Caco-2 (cell line): ENCODE measurements at places on chromosomes 16 and 17.

- no peak for DNase-seq
Observed at GRCh38 chr17:29623283-29623647, 553 bp upstream of the CORO6 start.

DNA sequence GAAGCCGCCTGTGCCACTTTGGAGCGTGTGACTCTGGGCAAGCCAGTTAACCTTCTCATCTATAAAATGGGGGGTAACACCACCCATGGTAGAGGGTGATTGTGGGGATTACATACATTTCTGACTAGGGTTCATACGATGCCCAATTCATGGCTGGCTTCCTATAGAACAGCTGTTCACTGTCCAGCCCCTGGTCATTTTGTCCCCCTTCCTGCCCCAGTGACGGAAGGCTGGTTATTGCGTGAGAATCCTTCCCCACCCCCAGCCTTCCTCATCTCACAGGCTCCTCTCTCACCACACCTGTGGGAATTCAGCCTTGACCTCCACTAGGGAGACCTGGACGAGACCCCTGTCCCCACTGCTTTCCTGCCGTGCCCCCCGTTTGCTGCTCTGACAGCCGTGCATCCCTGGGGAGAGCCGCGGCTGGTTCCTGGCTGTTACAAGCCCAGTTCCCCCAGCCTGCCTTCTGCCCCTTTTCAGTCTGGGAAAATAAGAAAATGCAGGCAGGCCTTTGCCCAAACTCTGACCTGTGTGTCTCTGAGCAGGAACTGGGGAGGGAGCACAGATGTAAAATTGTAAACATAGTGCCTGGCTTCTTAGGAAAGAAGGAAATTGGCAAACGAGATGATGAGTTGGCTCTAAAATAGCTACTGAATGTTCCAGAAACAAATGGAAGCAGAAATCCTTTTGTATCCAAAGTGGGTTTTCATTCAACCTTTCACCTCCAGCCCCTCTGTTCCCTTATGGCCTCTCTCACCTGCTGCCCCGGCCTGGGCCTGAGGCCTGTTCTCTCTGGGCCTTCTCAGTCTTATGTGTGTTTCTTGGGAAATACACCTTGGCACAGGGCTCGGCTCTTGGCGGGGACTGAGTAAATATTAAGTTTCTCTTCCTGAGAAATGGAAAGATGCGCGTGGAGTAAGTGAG lies 67.3 kb downstream of the OR1D5 start:
- no peak for DNase-seq

DNA sequence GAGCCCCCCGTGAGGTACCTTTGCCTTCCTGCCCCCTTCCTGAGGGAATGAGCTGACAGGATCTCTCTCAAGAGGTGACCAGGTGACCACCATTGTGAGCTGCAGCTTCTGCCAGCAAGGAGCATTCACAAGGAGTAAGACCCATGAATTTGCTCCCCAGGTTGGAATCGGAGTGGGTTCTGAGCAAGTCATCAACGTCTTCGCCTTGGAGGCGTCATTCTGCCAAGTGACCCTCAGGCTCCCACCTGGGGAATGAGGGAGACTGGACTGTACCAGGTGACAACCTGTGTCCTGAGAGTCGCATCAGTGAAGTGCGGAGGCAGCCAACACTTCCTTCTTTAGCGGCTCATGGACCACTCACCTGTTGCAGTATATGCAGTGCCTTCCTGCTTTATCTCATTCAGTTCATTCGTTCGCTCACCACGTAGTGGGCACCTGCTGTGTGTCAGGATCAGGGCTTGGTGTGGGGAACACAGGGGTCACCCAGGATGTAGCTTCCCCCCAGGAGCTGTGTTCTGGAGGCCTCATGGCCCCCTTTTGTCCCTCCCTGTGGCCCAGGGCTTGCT lies 22.8 kb downstream of the WSCD1 start:
- DNase-seq: no peak

DNA sequence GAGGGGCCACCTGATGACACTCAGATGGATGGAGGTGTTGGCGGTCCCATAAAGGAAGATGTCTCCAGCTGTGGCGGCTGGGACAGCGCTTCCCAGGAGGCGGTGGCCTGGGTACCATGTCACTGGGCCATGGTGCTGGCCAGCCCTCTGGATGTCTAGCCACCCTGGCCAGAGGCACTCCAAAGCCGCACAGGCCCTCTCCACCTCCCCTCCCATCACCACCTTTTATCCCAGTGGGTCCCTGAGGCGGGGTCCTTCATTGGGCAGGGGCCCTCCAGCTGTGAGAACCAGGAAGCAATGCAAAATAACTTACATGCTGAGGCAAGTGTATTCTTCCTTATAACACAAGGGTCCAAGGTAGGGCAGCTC lies 23.1 kb downstream of the RAB11FIP4 start:
- no peak for DNase-seq

GRCh38 chr17:45848868-45849535 lies 4.3 kb downstream of the SPPL2C start:
- no peak for DNase-seq

- DNase-seq: no peak
Observed at GRCh38 chr17:15885770-15886169, 59.2 kb upstream of the ADORA2B start.

DNA sequence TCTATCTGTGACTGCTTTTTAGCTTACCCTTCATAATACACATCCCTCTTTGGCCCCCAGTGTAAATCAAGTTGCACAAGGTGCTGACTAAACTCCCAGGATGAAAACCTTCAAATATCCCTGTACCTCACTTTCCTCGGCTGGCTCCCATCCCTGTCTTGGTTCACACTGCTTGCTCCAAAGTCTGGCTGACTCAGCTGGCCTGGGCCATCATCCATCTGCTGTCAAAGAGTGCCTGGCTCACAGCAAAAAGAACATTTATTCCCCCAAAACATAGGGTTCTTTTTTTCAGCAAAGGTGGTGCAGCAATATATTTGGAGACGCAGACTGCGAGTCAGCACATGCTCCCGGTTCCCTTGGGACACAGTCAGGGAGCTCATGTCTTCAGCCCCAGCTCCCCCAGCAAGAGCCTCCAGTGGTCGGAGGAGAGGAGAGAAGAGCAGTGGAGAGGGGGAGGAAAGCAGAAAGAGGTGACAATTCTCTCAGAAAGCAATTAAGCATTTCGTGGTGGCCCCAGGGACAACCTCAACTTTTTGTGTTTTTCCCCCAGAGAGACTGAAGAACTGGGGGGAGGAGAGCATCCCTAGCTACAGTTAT lies 26.1 kb downstream of the GPR142 start:
- DNase-seq: no peak

GRCh38 chr17:39996800-39997199 lies 16.2 kb downstream of the PSMD3 start:
- DNase-seq: no peak

DNA sequence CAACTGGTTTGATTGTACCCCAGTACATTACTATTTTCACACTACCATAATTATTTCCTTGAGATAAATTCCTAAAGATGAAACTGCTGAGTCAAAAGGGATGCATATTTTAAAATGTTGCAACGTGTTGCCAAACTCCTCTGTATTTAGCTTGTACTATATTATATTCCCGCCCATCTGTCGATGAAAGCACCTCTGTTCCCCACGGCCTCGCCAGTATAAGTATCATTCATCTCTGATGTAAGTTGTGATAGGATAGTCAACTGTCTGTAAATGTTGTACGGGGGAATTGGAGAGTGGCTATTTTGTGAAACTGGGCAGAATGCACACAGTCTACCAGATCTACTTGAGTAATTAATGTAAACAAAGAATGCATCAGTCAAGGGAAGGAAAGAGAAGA lies 47.7 kb upstream of the TNRC6A start:
- no peak for DNase-seq

DNA sequence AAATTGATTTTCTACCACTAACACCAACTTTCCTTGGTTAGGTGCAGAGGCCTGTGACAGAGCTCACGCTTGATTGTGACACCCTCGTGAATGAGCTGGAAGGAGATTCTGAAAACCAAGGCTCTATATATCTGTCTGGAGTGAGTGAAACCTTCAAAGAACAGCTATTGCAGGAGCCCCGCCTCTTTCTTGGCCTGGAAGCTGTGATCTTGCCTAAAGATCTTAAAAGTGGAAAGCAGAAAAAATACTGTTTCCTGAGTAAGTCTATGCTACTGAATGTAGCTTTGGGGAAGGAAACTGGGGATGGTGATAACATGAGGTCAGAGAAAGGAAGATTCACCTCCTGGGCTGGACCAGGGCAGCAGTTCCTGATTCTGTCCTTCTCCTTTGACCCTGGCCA lies 38.3 kb downstream of the REXO5 start:
- DNase-seq: no peak

- peak; percentile 11 for DNase-seq
Observed at GRCh38 chr17:489758-490329, 137.2 kb upstream of the RPH3AL start.

GRCh38 chr17:17841601-17842025 lies 4.8 kb upstream of the SREBF1 start:
- no peak for DNase-seq

- no peak for DNase-seq
Observed at GRCh38 chr17:14033166-14033565, 36.1 kb upstream of the COX10 start.

DNA sequence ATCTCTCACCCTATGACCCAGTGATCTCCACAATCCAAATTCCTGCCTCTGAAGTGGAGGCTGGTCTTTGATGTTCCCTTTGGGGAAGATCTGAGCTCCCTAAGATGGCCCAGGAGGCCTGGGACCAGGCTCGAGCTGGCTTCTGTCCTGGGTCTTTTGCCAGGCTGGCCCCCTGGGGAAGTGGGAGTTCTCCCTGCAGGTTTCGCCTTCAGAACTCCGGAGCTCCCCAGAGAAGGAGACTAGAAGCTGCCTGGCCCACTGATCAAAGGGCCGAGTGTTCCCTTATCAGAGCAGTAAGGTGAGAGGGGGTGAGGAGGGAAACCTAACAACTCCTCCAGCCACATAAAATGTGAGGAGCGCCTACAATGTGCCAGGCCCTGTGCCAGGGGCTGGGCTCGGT lies 147.1 kb downstream of the IRF8 start:
- DNase-seq: no peak

DNA sequence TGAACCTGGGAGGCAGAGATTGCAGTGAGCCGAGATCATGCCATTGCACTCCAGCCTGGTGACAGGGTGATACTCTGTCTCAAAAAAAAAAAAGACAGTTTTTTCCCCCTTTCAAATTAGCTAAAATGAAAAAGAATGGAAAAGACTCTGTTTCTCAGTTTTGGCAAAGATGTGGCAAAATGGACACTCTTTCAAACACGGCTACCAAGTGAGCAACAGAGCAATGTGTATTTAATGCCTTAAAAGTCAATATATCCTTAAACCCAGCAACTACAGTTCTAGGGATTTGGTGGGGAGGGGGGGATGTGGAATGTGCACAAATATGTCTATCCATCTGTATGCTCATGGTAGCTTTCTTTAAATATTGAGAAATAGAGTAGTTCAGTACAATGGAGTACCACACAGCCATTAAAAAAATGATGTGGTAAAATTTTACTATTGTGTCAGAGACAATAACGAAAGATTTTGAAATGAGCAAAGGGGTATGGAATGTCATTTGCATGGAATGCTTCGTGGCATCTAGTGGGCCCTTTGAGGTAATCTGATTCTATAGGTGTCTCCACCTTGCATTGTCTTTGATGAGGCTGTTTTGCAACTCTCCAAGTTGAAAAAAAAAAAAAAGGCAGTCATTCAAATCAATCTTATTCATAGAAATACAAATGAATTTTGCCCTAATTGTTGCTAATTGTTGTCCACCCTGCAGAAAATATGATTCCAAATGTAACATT lies 108.1 kb downstream of the AXIN2 start:
- no peak for DNase-seq

DNA sequence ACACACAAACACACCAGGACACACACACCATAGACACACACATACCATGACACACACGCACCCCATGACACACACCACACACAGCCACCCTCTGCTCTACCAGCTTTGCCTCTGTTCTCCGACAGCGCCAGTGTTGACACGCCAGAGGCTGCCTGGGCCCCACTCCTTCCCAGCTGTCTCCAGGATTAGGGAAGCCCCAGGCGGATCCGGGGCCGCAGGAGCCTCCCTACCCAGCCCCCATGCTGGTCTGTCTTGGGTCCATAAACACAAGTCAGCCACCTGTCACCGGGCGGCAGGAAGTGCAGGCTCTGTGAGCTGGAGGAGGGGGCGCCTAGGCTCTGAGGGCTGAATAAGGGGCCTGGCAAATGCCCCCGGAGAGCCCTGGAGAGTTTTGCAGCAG lies 10.5 kb downstream of the TBC1D16 start:
- no peak for DNase-seq

GRCh38 chr17:50149417-50150353 lies 792 bp downstream of the PPP1R9B start:
- DNase-seq: peak; percentile 79

DNA sequence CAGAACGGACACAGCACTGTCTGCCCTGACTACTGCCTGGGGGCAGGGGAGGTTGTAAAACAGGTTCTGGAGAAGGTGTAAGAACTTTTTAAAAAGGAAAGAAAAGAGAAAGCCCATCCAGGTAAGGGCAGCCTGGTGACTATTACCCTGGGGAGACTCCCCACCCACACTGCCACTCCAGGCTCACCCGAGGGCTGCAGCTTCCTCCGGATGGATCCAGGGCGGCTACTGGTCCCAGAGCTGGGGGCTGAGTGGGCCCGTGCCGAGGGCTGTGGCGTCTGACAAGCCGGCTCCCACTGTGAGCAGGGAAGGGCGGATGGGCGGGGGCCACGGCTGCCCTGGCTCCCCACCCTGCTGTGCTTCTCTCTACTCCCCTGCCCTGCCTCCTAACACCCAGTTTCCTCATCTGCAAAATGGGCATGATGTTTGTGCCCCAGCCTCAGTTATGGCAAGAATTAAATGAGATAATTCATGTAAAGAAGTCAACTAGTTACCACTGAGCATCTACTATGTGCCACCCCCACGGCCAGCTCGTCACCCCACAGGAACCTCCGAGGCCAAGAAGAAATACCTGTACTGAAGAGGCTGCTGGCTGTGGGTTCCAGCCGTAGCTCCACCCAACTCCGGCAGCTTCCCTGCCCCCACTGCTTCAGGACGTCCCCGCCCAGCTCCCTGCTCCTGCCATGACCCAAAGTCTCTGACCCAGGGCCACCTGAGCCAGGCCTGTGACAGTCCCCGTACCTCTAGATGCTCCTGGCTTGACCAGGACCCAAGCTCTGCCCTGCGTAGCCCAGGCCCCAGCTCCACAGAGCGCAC lies 24.2 kb downstream of the KATNB1 start:
- peak; percentile 75 for DNase-seq

DNA sequence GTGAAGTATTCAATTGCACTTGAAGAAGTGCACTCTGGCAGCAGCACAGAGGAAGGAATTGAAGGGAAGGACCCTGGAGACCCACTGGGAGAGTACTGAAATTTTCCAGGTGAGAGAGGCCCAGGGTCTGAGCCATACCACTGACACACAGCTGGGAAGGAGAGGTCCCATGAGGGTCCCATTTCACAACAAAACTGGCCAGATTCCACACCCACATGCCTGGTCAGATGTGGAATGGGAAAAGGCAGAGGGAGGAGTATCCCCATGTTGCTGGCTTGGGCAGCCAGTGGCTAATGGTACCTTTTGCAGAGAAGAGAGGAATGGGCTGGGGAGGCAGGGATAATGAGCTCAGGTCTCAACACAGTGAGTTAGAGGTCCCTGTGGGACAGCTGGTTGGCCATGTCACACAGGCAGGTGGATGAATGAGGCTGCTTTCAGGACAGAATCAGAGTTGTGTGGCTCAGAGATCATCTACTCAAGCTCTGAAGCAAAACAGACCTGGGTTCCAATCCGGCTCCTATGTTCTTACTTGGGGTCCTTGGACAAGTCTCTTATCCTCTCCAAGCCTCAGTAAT lies 26.2 kb upstream of the NGFR start:
- DNase-seq: no peak
